MV-4-11 (cell line): ENCODE measurements at places on chromosomes 5 and 9.

DNA sequence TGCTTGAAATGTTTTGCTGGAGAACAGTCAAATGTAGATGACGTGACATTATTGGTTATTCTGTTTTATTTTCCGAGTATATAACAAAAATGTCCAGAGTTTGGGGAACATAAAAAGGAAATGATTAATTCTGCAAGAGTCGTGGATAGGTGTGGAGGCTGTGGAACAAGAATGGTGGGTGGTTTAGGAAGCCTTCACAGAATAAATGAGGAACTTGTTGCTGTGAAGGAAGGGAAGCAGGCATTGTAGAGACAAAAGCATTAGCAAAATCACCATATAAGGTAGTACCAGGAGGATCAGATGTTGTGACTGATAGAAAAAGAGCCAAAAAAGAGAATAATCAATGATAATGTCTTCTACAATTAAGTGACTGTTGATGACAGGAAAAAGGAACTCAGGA lies 66.2 kb upstream of the CNTLN start:
- peak; percentile 25 for DNase-seq

GRCh38 chr9:87873607-87874303 lies 8.9 kb upstream of the SPATA31E1 start:
- DNase-seq = no peak

DNA sequence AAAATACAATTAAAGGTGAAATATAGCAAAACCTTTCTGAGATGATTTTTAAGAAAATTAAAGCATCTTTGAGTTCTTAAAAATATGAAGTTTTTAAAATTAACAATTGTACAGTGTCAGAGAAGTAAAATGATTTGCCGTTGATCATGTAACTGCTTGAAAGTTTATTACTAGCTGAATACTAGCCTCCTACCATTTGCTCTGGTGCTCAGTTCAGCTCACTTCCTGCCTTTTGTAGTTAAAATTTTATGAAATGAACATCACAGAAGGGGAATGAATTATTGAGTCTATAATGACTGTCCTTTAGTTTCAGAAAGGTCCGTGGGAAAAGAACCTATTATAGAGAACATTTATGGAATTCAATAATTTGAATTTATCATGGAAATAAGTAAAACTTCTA lies 9.7 kb downstream of the YTHDC2 start:
- no peak for DNase-seq

DNA sequence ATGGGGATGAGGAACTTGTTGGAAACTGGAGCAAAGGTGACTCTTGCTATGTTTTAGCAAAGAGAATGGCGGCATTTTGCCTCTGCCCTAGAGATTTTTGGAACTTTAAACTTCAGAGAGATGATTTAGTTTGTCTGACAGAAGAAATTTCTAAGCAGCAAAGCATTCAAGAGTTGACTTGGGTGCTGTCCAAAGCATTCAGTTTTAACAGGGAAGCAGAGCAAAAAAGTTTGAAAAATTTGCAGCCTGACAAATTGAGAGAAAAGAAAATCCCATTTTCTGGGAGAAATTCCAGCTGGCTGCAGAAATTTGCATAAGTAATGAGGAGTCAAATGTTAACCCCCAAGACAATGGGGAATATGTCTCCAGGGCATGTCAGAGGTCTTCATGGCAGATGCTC lies 682.3 kb upstream of the ST8SIA4 start:
- no peak for DNase-seq

DNA sequence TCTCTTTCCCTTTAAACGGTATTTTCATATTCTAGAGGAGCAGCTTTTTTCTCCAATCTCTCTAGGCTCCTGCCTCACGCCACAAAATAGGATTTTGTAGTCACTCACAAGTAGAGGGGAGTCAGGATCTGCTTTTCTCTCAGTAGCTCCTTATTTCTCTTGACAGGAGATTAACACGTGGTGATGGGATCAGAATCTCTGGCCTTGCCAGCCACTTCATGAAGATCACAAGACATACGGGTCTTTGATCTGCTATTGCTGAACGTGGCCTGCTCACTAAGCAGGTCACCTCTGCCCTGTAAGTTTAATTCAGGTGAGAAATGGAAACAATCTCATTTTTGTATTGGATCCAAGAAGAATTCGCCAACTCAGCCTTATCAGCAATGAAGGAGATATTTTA lies 257.5 kb downstream of the DIRAS2 start:
- DNase-seq = no peak

DNA sequence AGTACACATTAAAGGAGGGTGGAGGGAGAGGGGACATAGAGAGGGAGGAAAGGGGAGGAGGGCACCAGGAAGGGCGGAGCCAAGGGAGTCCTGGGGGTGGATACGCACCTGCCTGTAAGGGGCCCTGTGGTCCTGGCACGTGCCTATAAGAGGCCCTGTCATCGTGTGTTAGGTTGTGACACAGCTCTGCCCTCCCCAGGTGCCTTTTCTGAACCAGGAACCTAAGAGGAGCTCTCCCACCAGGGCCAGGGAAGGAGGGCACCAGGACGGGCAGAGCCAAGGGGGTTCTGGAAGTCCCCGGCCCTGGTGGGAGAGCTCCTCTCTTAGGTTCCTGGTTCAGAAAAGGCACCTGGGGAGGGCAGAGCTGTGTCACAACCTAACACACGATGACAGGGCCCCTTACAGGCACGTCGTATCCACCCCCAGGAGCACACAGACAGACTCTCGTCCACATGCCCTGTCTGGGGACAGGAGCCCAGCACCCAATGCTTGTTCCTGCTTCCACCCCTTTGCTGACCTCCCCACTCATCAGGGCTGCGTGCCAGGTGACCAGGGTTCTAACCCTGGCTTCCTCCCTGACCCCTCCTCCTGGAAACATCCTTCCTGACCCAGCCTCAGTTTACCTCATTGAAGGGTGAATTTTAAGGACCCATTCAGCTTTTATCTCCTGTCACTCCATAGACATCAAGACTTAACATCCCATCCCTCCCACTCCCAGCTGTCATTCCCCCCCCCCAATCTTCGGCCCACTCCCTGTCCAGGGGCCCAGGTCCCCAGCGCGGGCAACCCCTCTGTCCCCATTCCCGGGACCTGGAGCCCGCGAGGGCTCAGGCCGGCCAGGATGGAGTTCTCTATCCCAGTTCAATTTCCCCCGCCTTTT lies 12.9 kb upstream of the OLFM1 start:
- no peak for DNase-seq

- no peak for DNase-seq
Observed at GRCh38 chr5:8683496-8683895, 814.5 kb downstream of the MTRR start.

DNA sequence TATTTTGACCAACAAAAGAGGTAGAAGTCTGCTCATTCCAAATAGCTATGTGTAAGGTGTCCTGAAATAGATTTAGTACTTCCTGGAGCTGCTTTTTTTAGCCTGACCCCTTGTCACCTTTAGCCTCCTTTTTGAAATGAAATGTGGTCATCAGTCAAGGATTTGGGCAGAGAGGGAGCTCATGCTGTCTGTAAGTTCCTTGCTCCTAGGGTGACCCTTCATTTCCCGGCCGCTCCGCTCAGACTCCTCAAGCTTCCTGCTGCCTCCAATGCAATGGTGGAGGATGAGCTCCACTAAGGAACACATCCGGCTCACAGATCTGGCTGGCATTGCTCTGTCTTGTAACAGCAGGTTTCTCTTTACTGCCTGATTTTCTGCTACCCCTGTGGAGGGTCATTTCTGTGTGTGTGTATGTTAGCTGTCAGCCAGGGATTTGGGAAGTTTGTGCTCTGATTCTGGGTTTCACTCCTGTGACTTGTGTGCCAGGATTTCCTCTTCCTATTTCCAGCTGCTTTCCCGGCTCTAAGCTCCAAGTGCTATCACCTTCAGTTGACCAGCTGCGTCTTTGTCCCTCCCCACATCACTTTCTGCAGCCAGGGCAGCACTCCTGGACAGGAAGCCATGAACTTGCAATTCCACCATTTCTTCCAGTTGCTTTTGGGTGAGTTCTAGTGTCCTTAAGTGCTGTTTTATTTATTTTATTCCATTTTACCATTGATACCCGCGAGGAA lies 265.9 kb downstream of the ICE1 start:
- DNase-seq = no peak

- DNase-seq = peak; percentile 46
Observed at GRCh38 chr9:121322037-121322736, 47.9 kb downstream of the STOM start.

- DNase-seq = no peak
Observed at GRCh38 chr9:99128133-99128406, 23.2 kb downstream of the TGFBR1 start.

DNA sequence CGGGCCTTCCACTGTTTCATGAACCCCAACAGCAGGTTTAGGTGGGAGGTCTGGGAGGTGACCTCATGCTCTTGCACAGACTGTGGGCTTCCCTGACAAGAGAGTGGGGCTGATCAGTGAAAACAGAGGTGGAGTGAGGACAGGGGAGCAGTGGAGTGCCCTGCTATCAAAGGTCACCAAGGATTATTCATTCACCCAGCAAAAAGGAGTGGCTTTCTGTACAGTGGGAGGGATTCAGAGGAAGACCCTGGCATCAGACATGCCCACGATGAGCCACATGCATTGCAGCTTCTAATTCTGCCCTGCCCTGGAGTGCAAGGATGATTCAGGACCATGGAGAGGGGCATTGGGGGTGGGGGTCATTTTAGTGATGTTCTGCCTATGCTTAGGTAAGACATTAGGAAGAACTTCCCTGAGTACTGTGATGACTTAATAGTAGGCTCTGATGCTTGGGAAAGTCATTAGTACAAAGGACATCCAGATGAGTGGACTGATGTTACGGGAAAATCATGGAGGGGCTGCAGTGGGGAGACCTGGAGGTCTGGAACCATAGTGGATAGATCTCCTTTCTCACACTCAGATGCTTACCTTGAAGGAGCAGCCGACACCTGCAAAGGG lies 12.8 kb downstream of the TRAF1 start:
- DNase-seq = peak; percentile 16

DNA sequence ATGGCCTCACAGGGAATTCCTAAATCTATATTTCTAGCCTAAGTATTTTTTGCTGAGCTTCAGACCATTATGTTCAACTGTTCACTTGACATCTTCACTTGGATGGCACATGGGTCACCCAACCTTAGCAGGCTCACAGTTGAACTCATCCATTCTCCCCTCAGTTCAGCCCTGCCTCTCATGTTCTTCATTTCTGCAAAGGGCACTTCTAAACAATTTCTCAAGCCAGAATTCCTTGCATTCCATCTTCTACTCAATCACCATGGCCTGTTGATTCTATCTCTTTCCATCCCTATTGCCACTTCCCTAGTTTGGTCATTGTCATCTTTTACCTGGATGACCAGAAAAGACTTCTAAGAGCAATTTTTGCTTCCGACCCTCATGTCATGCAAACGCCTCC lies 7.3 kb upstream of the RGS3 start:
- no peak for DNase-seq

- DNase-seq = peak; percentile 26
Observed at GRCh38 chr9:80188579-80188978, 616.8 kb downstream of the TLE4 start.

- no peak for DNase-seq
Observed at GRCh38 chr5:26807231-26808199, 230.9 kb downstream of the CDH9 start.

DNA sequence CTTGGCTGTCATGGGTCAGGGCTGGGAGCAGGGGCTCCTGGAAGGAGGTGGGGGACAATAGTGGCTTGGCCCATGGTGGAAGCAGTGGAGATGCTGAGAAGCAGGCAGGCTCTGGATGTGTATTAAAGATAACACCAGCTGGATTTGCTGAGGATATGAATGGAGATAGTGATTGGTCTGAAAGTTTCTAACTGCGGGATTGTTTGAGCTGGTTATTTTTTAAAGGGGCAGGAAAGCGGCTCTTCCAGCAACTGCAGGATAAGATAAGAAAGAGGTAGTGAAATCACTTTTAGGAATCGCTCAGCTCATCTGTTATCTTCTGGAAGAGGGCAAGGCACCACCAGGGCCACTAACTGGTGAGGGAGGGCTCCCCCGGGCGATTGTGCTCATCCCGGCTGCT lies 125.5 kb downstream of the TENT4A start:
- DNase-seq = no peak

- no peak for DNase-seq
Observed at GRCh38 chr9:5185220-5185840, at the start of gene INSL6. TSS of gene INSL6 (minus strand) at chr9:5185639. CDS start at chr9:5185602, 37 bp downstream.

DNA sequence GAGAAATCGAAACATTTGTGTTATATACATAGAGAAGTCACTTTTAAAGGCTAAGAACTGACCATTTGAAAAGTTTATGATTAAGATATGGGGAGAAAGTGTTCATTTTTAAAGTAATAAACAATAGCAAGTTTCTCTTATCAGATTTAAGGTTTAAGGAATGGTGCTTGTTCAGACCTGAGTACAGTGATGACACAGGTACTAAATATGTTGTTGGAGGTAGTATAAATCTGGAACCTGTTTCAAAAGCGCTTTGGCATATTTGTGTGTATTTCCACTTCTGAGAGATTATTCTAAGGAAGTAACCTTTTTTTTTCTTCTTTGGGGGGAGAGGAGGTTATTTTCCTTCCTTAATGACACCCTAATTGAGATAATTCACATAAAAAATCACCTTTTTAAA lies 18.4 kb downstream of the CDC42SE2 start:
- no peak for DNase-seq
